ENCODE measurements at places on chromosomes 7 and 10.

DNA sequence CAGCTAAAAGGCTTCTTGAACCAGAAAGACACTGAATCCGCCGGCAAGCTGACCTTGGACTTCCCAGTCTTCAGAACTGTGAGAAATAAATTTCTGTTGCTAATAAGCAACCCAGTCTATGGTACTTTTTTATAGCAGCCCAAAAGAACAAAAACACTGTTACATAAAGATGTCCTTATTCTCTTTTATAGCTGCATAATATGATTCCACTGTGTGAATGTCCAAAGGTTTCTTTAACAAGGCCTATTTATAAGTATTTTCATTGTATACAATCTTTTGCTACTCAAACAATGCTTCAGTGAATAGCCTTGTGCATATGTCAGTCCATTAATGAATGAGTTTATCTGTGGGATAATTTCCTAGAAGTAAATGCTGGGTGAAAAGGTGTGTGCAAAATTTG, 190.8 kb upstream of the INHBA start:
- DNase-seq, result no peak

GRCh38 chr10:112951359-112952281, 1.6 kb downstream of the TCF7L2 start:
- no peak for DNase-seq

DNA sequence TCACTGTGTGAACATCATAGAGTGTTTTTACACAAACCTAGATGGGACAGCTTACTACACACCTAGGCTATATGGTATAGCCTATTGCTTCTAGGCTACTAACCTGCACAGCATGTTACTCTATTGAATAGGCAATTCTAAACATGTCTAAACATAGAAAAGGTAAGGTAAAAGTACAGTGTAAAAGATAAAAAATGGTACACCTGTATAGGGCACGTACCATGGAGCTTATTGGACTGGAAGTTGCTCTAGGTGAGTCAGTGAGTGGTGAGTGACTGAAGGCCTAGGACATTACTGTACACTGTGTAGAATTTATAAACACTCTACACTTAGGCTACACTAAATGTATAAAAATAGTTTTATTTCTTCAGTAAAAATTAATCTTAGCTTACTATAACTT, 182.0 kb upstream of the THSD7A start:
- DNase-seq, result no peak

GRCh38 chr10:20737107-20737506, 160.0 kb downstream of the NEBL start:
- no peak for DNase-seq

DNA sequence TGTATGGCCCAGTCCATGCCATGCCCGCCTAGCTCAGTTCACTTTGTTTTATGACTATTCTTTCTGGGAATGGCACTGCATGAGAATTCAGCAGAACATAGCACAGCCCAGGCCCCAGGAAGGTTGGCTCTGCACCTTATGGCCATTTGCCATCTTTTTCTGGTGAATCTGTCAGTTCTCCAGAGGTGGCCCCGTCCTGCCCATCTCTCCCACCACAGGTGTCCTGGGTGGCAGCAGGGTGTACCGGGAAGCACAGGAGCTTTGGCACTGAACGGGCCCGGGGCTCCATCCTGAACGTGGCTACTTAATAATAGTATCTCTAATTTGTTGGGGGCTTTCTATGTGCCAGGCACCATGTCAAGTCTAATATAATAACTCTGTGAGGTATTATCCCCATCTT, 24.7 kb downstream of the GOLGA7B start:
- DNase-seq, result no peak

- DNase-seq, result no peak
Measured at GRCh38 chr10:6013413-6014192, 36.3 kb upstream of the IL15RA start.

GRCh38 chr7:131105294-131105798, 222.3 kb upstream of the MKLN1 start:
- DNase-seq, result no peak

DNA sequence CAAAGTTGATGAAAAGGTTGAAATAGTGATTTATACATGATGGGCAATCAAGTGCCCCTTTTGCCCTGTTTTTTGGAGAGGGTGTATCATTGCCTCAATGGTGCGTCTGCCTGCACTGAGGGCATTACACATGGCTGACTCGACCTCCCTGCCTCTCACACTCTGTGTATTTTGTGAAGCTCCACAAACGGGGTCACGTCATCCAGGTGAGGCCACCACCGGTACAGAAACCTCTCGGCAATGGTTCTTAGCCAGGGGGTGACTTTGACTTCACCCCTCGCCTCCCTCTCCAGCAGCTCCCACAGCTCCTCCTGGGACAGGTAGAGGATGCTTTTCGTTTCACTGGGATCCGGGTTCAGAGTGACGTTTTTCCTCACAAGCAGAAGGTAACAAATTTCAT, 6.3 kb downstream of the IDI2 start:
- DNase-seq, result no peak

GRCh38 chr7:37732888-37733287, 49.3 kb downstream of the GPR141 start:
- DNase-seq, result no peak

- no peak for DNase-seq
Measured at GRCh38 chr7:157339777-157340677, 3.2 kb downstream of the DNAJB6 start.

DNA sequence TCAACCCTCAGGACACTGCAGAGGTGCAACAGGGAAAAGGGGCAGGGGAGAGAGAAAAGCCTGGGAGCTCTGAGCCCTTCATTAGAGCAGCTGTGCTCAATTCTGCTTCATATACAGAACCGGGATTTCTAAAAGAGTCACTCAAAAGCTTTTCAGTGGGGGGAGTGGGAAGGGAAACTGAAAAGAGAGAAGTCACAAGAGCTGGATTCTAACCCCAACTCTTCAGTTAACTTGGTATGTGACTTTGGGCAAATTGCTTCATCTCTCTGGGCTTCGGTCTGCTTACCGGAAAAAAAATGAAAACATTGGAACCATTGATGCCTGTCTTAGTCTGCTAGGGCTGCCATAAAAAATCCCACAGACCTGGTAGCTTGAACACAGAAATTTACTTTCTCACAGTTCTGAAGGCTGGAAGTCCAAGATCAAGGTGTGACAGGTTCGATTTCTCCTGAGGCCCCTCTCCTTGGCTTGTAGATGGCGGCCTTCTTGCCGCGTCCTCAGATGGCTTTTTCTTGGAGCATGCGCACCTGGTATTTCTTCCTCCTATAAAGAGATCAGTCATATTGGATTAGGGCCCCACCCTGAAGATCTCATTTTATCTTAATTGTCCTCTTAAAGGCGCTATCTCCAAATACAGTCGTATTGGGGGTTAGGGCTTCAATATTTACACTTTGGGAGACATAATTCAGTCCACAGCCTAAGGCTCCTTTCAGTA, 118.3 kb upstream of the KMT2E start:
- DNase-seq, result no peak

- no peak for DNase-seq
Measured at GRCh38 chr7:57210212-57210611, 78.0 kb upstream of the ZNF479 start.

DNA sequence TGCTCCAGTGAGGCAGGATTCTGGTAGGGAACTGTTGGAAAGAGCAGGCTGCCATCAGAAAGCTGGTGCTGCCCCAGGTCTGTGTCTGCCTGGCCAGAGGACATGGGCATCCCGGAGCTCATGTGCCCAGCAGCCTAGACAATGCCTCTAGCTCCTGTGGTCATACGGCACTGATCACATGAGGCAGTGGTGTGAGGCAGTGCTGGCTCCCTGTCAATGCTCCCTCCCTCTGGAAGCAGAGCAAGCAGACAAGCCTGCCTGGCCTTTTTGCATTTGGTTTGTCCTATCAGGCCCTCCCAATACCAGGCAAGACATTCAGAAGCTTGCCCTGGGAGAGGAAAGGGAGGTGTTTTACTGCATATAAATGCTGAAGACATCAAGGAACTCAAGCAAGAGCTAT, 19.5 kb upstream of the MMP21 start:
- no peak for DNase-seq

DNA sequence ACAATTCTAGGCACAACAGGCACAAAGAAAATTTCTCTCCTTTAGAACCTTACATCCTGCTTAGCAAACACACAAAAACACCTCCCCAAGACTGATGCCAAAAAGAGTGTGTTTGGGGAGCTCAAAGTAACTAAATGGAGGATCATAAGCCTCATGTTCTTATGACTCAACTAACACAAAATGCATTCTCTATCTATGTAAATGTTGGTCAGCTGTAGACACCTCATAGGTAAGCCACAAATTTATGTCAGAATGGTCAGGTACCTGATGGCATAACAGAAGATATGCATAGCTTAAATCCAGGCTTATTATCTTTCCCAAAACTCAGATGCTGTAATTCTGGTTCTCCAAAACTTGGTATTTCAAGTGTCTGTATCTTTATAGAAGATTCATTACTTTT, 315.1 kb downstream of the C7orf25 start:
- no peak for DNase-seq

- no peak for DNase-seq
Measured at GRCh38 chr10:32308027-32308603, 38.8 kb downstream of the EPC1 start.

All from HFF-Myc (cell line).